ENCODE measurements at places on chromosomes 2 and 18.

GRCh38 chr2:131584940-131585339 is 57.3 kb downstream of the CCDC74A start:
- DNase-seq, result no peak

DNA sequence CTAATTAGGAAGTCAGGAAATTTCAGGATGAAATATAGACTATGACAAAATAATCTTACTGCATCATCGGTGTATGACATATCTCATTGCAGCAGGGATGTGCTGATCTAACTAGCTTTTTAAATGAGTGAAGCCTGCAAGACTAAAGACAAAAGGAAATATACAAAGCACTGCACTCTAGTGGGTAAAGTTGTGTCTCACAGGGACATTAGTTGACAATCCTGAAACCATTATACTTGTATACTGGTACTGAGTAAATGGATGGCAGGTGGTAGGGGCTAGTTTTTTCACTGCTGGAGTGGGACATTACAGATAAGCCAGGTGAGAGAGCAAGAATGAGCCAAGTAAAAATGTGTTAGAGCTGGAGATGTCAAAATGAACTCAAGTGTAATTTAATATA is 317.5 kb upstream of the RAB6C start:
- DNase-seq, result no peak

DNA sequence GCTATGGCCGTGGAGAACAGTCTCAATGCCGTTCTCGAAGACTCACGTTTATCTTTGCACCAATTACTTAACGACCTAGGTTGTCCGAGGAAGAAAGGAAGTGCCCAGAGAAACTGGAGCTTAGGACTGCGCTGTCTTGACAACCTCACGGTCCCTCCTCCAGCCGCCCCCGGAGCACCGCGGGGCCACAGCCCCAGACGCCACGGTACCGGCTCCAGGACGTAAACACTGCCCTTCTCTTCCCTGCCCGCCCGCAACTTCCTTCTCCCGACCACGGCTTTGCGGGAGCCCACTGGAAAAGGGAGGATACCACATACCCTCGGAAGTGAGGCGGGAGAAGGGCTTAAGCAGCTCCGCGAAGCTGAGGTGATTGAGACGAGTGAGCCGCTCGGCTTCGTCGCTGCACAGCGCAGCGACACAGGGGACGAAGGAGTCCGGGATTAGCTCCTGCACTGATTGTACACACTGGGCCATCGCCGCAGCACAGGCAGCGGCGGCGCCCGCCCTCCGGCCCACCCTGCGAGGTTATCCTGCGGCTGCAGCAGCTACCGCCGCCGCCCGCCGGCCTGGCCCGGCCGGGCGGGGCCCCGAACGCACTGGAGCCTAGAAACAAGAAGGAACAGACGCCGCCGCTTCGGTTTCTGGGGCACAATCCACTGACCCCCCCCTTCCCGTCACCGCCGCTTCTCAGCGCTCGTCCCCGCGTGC is 483 bp downstream of the TRAPPC8 start:
- DNase-seq, result peak; percentile 35

GRCh38 chr2:121818546-121818945 is 63.1 kb downstream of the TSN start:
- no peak for DNase-seq

GRCh38 chr2:14891546-14891945 is 259.0 kb downstream of the LRATD1 start:
- no peak for DNase-seq

DNA sequence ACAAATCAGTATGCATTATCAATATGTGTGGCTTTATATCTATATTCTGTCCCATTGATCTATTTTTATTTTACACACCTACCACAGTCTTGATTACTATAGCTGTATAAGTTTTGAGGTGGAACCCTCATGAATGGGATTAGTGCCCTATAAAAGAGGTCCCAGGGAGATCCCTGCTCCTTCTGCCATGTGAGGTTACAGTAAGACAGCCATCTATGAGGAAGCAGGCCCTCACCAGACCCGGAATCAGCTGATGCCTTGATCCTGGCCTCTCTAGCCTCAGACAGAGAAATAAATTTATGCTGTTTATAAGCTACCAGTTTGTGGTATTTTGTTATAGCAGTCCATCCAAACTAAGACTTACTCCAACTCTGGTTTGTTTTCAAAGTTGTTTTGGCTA is 54.9 kb downstream of the HNRNPLL start:
- no peak for DNase-seq

- DNase-seq, result no peak
Measured at GRCh38 chr2:42013409-42013808, 34.4 kb upstream of the PKDCC start.

GRCh38 chr2:46720592-46721185 is 194.9 kb downstream of the MCFD2 start:
- no peak for DNase-seq

GRCh38 chr2:134362740-134363139 is 108.9 kb downstream of the MGAT5 start:
- no peak for DNase-seq

GRCh38 chr2:15492773-15493325 is 68.3 kb downstream of the NBAS start:
- peak; percentile 24 for DNase-seq

- peak; percentile 51 for DNase-seq
Measured at GRCh38 chr2:63023444-63023843, 27.2 kb upstream of the OTX1 start.

DNA sequence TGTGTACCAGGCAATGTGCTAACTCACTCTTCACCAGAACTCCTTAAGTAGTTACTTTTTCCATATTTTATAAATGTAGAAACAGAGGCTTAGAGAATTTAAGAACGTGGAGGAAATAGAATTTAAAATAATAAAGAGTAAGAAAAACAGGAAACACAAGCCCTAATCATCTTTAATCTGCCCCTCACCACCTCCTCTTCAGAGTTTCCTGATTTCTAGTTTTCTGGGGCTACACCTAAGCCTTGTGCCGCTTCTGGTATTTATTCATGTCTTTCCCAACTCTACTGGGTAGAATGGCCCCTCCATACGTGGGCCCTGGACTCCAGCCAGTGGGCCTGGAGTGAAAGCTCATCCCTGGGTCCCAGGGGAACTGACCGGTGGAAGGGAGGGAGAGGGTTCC is 85.4 kb downstream of the RTN4 start:
- DNase-seq, result no peak

DNA sequence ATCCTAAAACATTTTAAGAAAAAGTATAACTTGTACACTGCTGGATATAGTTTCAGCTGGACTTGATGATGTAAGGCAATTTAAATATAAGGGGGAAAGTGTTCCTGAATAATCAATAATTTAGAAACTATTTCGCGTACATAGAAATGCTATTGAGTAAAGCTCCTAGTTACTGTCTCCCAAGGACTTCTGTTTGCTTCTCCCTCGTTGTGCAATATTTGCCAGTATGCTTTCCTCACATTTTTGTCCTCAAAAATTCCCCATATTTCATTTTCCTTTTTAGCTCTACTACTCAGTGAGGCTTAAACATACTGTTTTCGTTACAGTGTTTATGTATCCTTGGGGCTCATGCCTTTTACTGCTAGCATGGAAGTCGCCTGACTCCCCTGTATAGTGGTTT is 36.9 kb downstream of the ATP9B start:
- DNase-seq, result no peak

DNA sequence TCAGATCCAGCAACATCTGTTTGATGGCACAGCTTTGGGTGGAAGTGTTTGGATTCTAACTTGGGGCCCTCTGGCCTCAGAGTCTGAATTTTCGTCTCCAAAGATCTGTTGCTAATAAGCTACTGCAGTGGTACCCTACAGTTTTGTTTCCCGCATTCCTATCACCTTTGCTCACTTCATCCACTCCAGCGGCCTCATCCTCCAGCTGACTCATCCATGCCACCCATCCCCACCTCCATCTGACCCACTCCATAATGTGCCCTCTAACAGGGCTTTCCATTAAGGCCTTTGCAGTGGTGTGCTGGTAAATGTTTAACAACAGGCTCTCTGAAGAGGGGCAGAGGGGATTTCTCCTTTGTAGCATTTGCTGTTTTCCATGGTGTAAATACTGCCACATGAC is 225.5 kb downstream of the TGIF1 start:
- DNase-seq, result peak; percentile 74

- no peak for DNase-seq
Measured at GRCh38 chr2:231634412-231634811, 41.7 kb downstream of the TEX44 start.

DNA sequence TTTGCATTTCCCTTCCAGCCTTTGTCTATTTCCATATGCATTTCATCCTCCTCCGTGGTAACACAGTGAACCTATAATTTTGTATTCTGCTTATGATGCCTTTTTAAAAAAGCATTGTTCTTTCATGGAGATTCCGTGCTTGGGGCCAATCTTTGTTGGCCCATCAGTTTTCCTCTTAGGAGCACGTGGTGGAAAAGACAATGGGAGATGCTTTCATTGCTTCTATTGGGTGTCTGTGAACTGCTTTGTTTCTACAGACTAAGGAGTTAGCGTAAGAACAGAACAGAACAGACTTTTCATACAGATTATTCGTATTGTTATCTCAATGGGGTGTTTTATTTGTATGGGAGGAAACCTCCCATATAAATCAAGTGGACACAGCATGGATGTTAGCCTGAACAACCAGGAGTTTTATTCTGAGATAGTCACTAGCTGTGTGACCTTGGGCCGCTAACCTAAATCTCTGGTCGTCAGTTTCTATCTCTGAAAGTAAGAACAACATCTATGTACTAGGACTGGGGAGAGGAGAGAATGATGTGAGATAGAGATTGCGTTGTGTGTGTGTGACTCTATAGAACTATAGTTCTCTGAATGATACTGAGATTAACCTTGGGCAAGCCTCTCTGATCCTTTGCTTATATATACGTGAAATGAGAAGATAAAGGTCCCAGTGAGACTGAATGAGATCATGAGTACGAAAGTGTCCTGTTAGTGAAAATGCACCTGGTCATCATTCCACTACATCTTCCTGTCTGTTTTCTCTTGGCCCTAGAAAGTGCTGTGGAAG is 22.9 kb upstream of the YWHAQ start:
- no peak for DNase-seq

GRCh38 chr2:46148369-46148736 is 148.9 kb upstream of the EPAS1 start:
- DNase-seq, result no peak

DNA sequence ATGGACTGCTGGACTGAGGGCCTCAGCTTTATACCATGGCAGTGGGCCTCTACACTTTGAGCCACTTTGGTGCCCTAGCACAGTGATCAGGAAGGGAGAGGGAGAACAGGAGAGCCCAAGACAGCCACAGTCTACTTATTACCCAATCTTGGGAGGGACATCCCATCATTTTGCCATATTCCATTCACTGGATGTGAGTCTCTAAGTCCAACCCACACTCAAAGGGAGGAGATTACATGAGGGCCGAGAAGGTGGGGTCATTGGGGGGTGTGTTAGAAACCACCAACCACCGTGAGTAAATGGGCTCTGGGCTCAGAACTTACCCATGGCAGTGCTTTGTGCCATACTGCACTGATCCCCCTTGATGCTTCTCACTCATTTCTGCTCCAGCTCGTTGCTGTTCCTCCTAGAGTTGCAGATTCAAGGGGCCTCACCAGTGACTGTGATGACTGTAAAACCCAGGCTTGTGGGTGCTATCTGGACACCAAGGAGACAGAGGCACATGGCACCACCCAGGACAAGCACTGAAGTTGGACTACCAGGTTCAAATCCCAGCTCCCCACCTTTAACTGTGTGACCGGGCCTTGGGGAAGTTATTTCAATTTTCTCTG is 97.6 kb upstream of the RAB6C start:
- DNase-seq, result no peak

DNA sequence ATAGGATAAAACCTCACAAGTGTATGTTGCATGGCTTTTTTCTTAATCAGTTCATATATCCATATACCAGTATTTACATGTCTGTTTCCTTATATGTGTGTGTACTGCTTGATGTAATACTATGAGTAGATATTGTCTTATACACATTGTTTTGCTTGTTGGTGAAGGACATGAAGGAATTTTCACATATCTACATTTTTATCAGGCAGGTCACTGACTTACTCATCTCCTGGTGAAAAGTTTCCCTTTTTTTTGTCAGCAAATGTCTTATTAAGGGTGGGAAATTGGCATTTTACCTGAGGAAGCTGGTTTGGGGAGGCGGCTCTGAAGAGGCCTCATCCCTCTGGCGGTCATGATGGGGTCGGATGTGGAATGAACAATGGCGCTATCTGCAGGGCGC is 61.4 kb upstream of the LYPD1 start:
- peak; percentile 9 for DNase-seq

GRCh38 chr18:79006106-79006795 is 26.6 kb downstream of the SALL3 start:
- DNase-seq, result no peak
